Heart left ventricle (tissue), 16 donors: ENCODE measurements at places on chromosomes 3 and 15.

GRCh38 chr15:36858423-36858822 is 241.9 kb downstream of the MEIS2 start:
- H3K4me1 ChIP-seq, result no peaks in the 10 kb centered on the region
- no peak overlapping the region for H3K4me3 ChIP-seq
- no peaks in the 10 kb centered on the region for H3K36me3 ChIP-seq
- no peaks in the 10 kb centered on the region for H3K27me3 ChIP-seq
- H3K27ac ChIP-seq, result no peak overlapping the region

GRCh38 chr15:87349181-87349580 is 907.4 kb downstream of the NTRK3 start:
- no peak overlapping the region for H3K27ac ChIP-seq
- H3K27me3 ChIP-seq, result no peaks in the 10 kb centered on the region
- no peaks in the 10 kb centered on the region for H3K36me3 ChIP-seq
- no peak overlapping the region for H3K4me3 ChIP-seq

DNA sequence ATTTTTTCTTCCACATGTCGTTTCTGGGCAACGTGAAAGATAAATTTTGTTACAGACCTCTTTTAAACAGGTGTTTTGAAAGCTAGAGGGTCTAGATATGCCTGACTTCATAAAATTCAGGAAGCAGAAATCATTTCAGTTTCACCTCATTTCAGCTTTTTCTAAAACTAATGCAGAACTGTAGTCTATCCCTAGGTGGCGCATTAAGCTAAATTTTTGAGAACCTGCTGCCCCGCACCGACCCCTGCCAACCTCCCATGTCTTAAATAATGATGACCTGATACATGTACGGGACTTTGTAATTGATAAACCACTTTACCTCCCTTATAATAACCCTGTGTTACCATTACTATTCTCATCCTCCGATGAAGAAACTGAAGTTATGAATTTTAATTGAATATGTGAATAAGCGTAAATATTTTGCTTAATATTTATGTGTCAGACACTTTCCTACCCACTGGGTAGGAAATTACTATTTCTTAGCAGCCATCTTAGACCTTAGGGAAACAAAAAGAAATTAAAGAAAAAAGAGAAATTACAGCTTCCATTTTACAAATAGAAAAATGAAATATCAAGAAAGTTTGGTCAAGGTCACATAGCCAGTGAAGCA is 78.7 kb upstream of the GCNT3 start:
- no peak overlapping the region for H3K4me3 ChIP-seq
- no peaks in the 10 kb centered on the region for H3K36me3 ChIP-seq
- DNase-seq, result no peak
- no peaks in the 10 kb centered on the region for H3K4me1 ChIP-seq
- no peak overlapping the region for H3K27ac ChIP-seq

GRCh38 chr15:98581715-98582114 is 66.6 kb upstream of the IGF1R start:
- no peaks in the 10 kb centered on the region for H3K36me3 ChIP-seq
- no peak overlapping the region for H3K27ac ChIP-seq
- H3K4me3 ChIP-seq, result no peak overlapping the region
- H3K27me3 ChIP-seq, result peaks cover 30% of the 10 kb centered on the region
- H3K4me1 ChIP-seq, result no peaks in the 10 kb centered on the region

- H3K36me3 ChIP-seq, result no peaks in the 10 kb centered on the region
- H3K27ac ChIP-seq, result no peak overlapping the region
- DNase-seq, result no peak
These were observed 841.0 kb downstream of the OTOL1 start for GRCh38 chr3:162337630-162338029.

GRCh38 chr3:94996743-94997142 is 933.9 kb downstream of the NSUN3 start:
- H3K27me3 ChIP-seq, result no peaks in the 10 kb centered on the region
- H3K36me3 ChIP-seq, result no peaks in the 10 kb centered on the region
- DNase-seq, result no peak
- no peak overlapping the region for H3K27ac ChIP-seq
- H3K4me1 ChIP-seq, result no peaks in the 10 kb centered on the region
- no peak overlapping the region for H3K4me3 ChIP-seq

- DNase-seq, result no peak
- H3K36me3 ChIP-seq, result no peaks in the 10 kb centered on the region
- H3K27ac ChIP-seq, result no peak overlapping the region
- H3K4me1 ChIP-seq, result peaks cover 40% of the 10 kb centered on the region
- H3K4me3 ChIP-seq, result no peak overlapping the region
- no peaks in the 10 kb centered on the region for H3K27me3 ChIP-seq
These were observed 28.7 kb upstream of the DUSP7 start for GRCh38 chr3:52084954-52085680.

DNA sequence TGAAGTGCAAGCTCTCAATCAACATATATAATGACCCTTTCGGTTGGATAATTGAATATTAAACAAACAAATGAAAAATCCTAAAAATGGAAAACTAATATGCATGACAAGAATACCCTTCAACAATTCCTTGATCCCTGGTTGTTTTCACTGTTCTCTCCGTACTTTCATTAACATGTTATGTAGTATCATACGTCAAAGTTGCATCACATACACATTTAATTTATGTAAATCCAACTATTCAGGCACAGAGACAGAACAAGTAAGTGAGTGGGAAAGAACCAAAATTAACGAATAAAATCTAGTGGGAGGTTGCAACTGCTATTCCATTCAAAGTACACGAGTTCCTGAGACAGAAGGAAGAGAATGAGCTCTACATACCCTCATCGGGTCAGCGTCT is 176.0 kb downstream of the SUCLG2 start:
- H3K36me3 ChIP-seq, result no peaks in the 10 kb centered on the region
- no peaks in the 10 kb centered on the region for H3K4me1 ChIP-seq
- no peak for DNase-seq
- no peak overlapping the region for H3K27ac ChIP-seq
- no peaks in the 10 kb centered on the region for H3K27me3 ChIP-seq

DNA sequence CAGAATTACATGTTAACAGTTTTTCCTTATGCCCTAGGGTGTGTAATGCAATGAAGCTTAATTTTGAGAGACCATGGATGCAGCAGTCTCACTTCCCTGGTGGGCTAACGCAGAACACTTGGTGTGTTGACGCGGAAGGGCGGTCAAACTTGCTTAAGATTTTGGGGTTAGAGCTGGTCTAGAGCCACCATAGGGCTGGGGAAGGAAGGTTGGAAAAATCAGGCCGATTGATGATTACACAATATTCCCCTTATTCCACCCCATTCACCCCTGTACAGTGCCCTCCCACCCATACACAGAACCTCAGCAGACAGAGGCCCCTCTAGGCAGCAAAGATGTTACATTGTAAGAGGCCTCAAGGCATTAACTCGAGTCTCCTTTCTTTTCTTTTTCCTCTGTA is 24.3 kb downstream of the VGLL4 start:
- H3K36me3 ChIP-seq, result no peaks in the 10 kb centered on the region
- H3K27me3 ChIP-seq, result no peaks in the 10 kb centered on the region
- H3K4me3 ChIP-seq, result no peak overlapping the region
- DNase-seq, result no peak
- H3K4me1 ChIP-seq, result peaks cover 82% of the 10 kb centered on the region

DNA sequence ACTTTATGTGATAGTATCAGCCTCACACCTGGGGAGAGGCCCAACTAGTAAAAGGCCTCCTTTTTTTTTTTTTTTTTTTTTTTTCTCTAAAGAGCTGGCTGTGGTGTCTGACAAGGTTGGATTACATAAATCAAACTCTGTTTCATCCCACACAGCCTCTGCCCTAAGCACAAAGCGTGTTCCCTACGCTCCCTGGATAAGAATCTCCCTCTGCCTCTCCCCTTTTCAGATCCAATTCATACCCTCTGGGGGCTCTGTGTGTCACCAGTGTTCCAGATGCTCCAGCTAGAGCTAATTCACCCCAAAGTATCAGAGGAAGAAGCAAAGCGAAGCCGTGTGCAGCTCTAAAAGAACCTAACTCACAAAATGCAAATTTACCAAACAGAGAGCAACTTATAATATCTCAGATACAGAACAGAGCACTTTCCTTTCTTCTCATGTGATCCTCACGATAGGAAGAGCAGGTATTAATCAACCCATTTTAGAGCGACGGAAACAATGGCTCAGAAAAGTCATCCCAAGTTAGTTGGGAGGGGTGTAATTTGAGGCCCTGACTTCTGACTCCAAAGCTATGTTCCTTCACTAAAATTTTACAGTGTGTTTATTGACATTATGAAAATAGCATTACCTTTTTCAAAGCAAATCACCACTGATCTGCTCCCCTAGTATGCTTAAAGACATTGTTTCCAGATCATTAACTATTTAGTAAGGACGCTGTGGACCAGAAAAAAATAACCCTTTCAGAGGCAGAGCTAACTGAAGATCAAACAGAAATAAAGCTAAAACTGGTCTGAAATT is 12.4 kb downstream of the BMF start:
- no peak for DNase-seq
- H3K4me3 ChIP-seq, result no peak overlapping the region
- H3K27me3 ChIP-seq, result no peaks in the 10 kb centered on the region
- H3K27ac ChIP-seq, result no peak overlapping the region
- no peaks in the 10 kb centered on the region for H3K36me3 ChIP-seq
- peaks cover 83% of the 10 kb centered on the region for H3K4me1 ChIP-seq

DNA sequence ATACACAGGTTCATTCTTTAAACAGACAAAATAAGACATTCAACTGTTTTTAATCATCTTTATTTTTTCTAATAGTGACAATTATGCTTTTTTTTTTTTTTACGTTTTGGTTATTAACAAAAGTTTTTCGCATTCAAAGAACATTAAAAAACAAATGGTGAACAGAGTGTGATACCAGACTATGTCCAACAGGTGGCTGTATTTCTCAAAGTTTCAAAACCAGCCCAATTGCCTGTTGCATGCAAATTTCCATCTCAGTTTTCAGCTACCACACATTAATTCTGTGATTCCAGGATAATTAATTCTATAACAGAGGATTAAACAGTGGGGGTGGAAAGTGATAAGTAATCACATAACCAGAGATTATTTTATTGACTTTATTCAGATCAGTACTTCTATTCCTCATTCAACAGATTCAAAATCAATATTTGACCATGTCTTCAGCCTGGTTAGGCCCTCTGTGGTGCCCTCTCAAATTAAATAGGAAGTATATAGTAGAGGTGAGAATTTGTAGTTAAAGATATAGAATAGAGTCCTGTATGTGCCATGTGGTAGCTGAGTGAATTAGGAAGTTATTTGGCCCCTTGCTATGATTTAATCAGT is 122.2 kb upstream of the DCBLD2 start:
- no peaks in the 10 kb centered on the region for H3K36me3 ChIP-seq
- H3K27me3 ChIP-seq, result no peaks in the 10 kb centered on the region
- H3K27ac ChIP-seq, result no peak overlapping the region
- H3K4me3 ChIP-seq, result no peak overlapping the region
- DNase-seq, result no peak

- no peak overlapping the region for H3K27ac ChIP-seq
- H3K27me3 ChIP-seq, result no peaks in the 10 kb centered on the region
- H3K4me1 ChIP-seq, result no peaks in the 10 kb centered on the region
- H3K36me3 ChIP-seq, result no peaks in the 10 kb centered on the region
- no peak for DNase-seq
These were observed 119.8 kb downstream of the PDCD6IP start for GRCh38 chr3:33918126-33918756.

GRCh38 chr3:38597502-38598060 is 51.9 kb downstream of the SCN5A start:
- no peak overlapping the region for H3K27ac ChIP-seq
- no peaks in the 10 kb centered on the region for H3K27me3 ChIP-seq
- H3K36me3 ChIP-seq, result peaks cover 82% of the 10 kb centered on the region
- no peak overlapping the region for H3K4me3 ChIP-seq

DNA sequence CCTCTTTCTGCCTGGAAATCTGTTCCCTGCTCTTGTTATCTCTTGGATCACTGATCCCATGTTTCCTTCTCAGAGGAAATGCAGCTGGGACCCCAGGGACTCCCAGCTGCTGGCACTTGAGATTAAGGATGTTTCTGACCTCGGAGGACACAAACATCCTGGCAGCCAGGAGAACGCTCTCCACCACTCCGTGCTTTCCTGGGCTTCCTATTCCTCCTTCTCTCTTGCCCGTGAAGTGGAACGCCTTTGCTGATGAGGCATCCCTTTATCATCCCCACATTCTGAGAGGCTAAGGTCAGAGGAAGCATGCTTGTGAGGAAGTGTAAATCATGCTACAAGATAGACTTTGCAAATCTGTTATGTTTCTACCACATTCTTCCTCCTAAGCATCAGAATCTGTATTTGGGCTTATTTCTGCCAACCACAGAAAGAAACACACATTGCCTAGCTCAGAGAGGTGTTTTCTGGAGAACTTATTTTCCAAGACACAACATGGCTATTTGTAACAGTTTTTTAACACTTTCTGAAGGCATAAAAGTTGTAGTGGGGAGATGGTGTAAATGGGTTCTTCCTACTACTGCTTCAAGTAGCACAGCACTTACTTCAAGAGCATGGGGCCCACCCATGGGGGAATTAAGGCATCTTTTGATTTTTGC is 25.6 kb upstream of the LDHAL6B start:
- H3K27ac ChIP-seq, result no peak overlapping the region
- DNase-seq, result no peak
- peaks cover 17% of the 10 kb centered on the region for H3K36me3 ChIP-seq
- H3K4me1 ChIP-seq, result no peaks in the 10 kb centered on the region

- no peaks in the 10 kb centered on the region for H3K27me3 ChIP-seq
- no peaks in the 10 kb centered on the region for H3K36me3 ChIP-seq
- no peak for DNase-seq
- H3K4me3 ChIP-seq, result no peak overlapping the region
- no peaks in the 10 kb centered on the region for H3K4me1 ChIP-seq
- H3K27ac ChIP-seq, result no peak overlapping the region
These were observed 43.2 kb downstream of the CD200R1L start for GRCh38 chr3:112803467-112803866.

GRCh38 chr3:152113992-152114651 is 154.6 kb upstream of the MBNL1 start:
- no peak for DNase-seq
- H3K36me3 ChIP-seq, result no peaks in the 10 kb centered on the region
- no peaks in the 10 kb centered on the region for H3K27me3 ChIP-seq
- H3K4me3 ChIP-seq, result no peak overlapping the region
- no peak overlapping the region for H3K27ac ChIP-seq
- no peaks in the 10 kb centered on the region for H3K4me1 ChIP-seq

DNA sequence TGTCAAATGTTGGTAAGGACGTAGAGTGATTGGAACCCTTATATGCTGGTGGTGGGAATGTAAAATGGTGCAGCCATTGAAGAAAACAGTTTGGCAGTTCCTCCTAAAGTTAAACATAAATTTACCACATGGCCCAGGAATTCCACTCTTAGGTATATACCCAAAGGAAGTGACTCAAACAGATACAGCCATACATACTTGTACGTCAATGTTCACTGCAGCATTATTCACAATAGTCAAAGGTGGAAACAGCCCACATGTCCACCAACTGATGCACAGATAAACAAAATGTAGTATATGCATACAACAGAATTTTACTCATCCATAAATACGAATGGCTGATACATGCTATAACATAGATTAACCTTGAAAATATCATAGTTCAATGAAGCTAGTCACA is 13.2 kb downstream of the CLASP2 start:
- H3K27ac ChIP-seq, result no peak overlapping the region
- no peak for DNase-seq
- H3K4me3 ChIP-seq, result no peak overlapping the region
- H3K27me3 ChIP-seq, result no peaks in the 10 kb centered on the region
